CD4-positive, alpha-beta T cell treated with Interleukin-17A for 4 hours (primary cell): ENCODE measurements at places on chromosomes 6 and 20.
A peak's percentile ranks its signal among the peaks of the same experiment; 100 is the strongest.

- DNase-seq = no peak
These were observed 21.5 kb upstream of the HS3ST5 start for GRCh38 chr6:114364301-114364700.

- no peak for DNase-seq
These were observed 252.7 kb upstream of the POU3F2 start for GRCh38 chr6:98581705-98582104.

DNA sequence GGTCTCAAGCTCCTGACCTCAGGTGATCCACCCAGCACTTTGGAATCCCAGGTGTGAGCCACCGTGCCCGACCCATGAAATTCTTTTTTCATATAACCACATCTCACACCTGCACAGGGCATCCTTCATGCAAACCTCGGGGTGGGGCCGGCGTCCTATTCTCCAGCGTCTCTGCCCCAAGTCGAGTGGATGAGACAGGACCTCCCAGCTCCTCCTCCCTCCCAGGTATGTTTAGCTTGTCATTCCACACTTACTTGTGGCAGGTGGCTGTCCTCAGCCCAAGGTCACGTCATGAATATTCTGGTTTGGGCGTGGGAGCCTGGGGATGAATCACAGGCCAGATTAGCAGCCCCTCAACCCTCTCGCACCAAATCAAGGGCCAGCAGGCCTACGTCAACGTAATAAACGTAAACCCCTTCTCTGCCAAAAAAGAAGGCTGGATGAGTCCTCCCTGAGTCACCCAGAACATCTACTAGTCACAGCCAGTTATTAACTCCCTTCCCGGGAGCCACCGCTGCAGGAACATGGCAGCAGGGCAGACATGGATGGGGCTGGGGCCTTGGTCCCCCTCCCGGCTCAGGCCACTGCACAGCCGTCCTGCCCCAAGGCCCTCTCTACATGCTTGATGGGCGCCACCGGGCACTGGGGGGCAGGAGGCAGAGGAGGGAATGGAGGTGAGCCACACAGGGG is 91.7 kb downstream of the YTHDF1 start:
- DNase-seq = no peak

DNA sequence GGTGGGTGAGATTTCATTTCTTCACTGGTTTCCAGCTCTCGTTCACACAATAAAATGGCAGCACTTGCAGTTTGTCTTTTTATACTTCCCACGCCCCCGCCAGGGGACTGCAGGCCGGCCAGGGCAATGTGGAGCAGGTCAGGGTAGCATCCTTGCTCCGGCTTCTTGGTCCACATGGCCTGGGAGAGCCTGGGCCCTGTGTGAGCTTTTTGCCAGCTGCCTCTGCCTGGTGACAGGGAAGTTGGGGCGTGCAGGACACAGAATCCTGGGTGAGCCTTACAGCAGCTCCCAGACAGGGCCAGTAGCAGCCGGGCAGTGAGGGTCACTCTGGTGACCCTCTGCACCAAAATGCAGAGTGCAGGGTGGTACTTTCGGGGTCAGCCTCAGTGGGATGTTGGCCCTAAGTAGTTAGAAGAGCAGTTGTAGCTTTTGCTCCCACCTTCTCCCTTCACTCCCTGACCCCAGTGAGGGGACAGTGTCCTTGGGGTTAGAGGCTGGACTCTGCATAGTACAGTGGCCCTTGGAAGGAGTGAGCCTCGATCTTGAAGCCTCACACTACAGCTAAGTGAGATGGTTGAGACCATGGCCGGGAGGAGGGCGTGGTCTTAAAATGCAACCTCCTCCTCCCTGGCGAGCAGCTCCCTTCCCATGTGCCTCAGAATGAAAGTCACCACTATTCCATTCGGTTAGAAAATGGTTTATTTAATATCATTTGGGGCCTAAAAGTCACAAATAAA is 23.8 kb downstream of the PYGB start:
- DNase-seq = no peak

GRCh38 chr6:54729716-54730115 is 116.9 kb upstream of the FAM83B start:
- no peak for DNase-seq

- DNase-seq = no peak
These were observed 3.4 kb downstream of the RREB1 start for GRCh38 chr6:7111095-7111690.

DNA sequence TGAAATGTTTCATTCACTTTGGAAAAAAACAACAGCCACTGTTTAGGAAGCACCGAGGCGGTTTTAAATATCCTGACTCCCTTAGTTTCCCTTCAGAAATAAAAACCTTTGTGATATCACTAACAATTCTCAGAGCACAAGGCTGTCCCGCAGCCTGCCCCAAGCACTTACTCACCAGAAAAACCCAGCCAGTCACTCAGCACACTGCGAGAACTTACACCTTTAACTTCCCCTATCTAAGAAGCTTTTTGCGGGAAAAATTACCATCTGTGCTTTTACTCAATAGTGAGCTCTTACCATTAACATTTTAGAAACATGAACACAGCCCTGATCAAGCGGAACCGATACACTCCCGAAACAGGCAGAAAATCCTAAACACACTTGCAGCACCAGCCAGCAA is 9.3 kb downstream of the ZBTB46 start:
- DNase-seq = no peak

DNA sequence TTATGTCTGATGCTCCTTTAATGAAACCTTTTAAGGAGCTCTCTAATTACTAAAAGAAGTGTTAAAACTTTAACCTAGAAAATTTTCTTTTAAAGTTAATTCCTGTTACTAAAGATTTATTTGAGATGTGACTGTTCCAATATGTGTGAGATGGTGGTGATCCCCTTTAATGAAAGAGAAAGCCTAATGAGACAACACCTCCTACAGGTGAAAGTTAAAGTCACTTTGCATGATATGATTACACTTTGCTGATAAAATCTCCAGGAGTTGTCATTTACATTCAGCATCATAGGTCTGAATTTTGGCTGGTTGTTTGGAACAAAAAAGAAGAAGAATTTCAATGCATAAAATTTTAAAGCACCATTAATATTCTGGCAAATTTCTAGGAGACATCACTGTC is 307.4 kb downstream of the TRDN start:
- DNase-seq = no peak

GRCh38 chr20:42134265-42135098 is 516.3 kb upstream of the CHD6 start:
- no peak for DNase-seq

- DNase-seq = no peak
These were observed 16.0 kb upstream of the CCDC167 start for GRCh38 chr6:37515712-37516075.

GRCh38 chr20:5734602-5735001 is 15.6 kb upstream of the SHLD1 start:
- no peak for DNase-seq

DNA sequence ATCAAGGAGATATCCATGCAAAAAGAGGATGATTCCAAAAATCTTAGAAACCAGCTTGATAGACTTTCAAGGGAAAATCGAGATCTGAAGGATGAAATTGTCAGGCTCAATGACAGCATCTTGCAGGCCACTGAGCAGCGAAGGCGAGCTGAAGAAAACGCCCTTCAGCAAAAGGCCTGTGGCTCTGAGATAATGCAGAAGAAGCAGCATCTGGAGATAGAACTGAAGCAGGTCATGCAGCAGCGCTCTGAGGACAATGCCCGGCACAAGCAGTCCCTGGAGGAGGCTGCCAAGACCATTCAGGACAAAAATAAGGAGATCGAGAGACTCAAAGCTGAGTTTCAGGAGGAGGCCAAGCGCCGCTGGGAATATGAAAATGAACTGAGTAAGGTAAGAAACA is 10.1 kb upstream of the SNRNP48 start:
- no peak for DNase-seq

GRCh38 chr20:46731770-46732169 is 22.3 kb downstream of the SLC2A10 start:
- DNase-seq = no peak

- DNase-seq = no peak
These were observed 101.6 kb upstream of the TMEM30A start for GRCh38 chr6:75386050-75386770.

DNA sequence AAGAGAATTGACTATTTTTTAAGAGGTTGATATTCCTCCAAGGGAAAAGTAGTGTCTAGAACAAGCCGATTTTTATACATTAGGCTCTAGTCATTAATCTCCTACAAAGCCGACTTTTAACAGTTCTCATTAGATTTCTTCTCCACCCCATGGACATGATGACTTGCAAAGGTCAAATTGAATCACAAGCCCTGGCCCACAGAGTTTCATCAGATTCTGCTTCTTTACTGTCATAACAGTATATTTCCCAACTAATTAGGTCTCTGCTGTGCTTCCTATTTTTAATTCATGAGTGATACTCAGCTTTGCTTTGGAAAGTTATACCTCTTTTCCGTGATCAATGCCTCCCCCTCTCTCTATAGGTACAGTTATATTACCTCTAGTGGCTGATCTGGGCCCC is 90.6 kb upstream of the ADGRB3 start:
- no peak for DNase-seq

DNA sequence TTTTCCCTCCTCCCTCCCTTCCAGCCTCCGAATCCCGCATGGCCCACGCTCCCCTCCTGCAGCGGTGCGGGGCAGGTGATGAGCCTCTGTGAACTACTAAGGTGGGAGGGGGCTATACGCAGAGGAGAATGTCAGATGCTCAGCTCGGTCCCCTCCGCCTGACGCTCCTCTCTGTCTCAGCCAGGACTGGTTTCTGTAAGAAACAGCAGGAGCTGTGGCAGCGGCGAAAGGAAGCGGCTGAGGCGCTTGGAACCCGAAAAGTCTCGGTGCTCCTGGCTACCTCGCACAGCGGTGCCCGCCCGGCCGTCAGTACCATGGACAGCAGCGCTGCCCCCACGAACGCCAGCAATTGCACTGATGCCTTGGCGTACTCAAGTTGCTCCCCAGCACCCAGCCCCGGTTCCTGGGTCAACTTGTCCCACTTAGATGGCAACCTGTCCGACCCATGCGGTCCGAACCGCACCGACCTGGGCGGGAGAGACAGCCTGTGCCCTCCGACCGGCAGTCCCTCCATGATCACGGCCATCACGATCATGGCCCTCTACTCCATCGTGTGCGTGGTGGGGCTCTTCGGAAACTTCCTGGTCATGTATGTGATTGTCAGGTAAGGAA is at the start of gene OPRM1:
Gene OPRM1 (plus strand): TSS at position 10 of the 612 bp plus-strand sequence. CDS start 305 bp downstream, at position 315.
- DNase-seq = peak; percentile 15

DNA sequence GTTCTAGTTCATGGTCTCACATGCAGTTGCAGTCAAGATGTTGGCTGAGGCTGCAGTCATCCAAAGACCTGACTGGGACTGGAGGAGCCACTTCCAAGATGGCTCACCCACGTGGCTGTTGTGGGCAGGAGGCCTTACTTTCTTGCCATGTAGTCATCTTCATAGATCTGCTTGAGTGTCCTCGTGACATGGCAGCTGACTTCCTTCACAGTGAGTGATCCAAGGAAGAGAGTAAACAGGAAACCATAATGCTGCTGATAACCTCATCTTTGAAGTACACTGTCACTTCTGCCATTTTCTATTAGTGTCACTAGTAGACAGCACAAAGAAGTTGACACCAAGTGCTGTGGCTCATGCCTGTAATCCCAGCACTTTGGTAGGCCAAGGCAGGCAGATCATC is 40.1 kb upstream of the AKIRIN2 start:
- DNase-seq = peak; percentile 59

DNA sequence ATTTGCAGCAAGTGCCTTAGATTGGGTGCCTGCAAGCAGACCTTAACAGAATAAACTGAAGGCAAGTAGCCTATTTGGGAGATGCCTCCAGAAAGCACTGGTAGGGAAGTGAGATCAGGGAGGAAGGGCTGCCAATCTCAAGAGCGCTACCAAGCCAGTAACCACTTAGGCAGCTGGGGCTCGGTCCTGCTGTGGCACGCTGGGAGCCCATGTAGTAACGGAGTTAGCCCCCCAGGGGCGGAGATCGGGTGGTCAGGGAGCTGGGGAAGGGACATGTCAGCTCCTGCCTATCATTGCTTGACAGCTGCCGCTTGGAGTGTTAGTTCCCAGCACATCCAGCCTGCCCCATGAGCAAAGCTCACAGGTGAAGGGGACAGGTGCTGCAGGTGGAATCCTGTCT is 127.0 kb downstream of the CEBPB start:
- no peak for DNase-seq

- DNase-seq = peak; percentile 46
These were observed 54.6 kb upstream of the DDR1 start for GRCh38 chr6:30829639-30830255.

DNA sequence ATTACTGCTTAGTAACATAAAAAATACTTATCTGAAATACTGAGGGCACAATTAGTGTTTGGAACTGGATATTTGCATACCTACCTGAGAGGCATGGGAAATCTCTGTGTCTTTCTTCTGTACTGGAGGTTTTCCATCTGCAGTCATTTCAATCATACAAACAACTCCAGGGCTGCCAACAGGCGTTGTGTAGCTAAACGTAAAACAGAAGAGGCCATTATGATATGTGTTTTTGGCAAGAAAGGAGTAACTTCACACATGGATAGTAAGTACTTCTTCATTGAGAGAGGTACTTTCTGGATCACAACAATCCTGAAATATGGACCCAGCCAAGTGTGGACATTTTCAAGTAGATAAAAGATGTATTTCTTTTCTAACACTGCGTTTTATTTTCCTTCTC is 363.4 kb downstream of the PHF3 start:
- DNase-seq = no peak

- DNase-seq = no peak
These were observed 12.0 kb downstream of the KCNK5 start for GRCh38 chr6:39217177-39217864.

- DNase-seq = no peak
These were observed 152.1 kb upstream of the STMND1 start for GRCh38 chr6:16949716-16950115.

DNA sequence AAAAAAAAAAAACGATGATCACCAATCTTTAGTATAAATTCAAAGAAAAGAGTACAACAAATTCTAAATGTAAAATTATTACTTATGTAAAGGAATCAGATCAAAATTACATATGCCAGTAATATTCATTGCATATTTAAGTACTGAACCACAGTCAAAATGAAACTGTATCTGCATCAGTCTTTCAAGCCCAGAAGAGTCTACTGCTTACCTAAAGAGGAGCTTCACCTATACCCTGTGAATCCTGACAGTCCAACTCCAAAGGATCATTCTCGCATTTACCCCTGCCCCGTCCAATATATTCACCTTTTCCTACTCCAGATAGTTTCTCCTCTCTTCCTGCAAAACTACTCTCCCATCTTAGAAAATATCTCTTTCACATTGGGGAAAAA is 9.2 kb downstream of the ATG5 start:
- DNase-seq = no peak

GRCh38 chr20:15654208-15654649 is 919.0 kb downstream of the KIF16B start:
- DNase-seq = no peak
